Activated CD4-positive, alpha-beta memory T cell treated with anti-CD3 and anti-CD28 coated beads for 36 hours (primary cell): ENCODE measurements at places on chromosomes 5 and 9. TPM values are rescaled to one million over a fixed set of nuclear protein-coding genes. Genes with fewer than 3 reads are reported as not detected.
A peak's percentile ranks its signal among the peaks of the same experiment; 100 is the strongest.

- no peaks in the 10 kb centered on the region for H3K4me1 ChIP-seq
- H3K4me3 ChIP-seq: no peak overlapping the region
- DNase-seq: no peak
- H3K27me3 ChIP-seq: no peaks in the 10 kb centered on the region
These were observed 1249.0 kb upstream of the CDH18 start for GRCh38 chr5:21236971-21237427.

The NFIB gene
- total RNA-seq: not detected

- DNase-seq: no peak
- H3K4me1 ChIP-seq: peaks cover 6% of the 10 kb centered on the region
- no peak overlapping the region for H3K4me3 ChIP-seq
- H3K27me3 ChIP-seq: no peaks in the 10 kb centered on the region
- H3K36me3 ChIP-seq: peaks cover 6% of the 10 kb centered on the region
These were observed 58.3 kb upstream of the TGFBR1 start for GRCh38 chr9:99046542-99047071.

The MUSK gene
- total RNA-seq: not detected

The TXN gene
- 573 TPM for total RNA-seq

DNA sequence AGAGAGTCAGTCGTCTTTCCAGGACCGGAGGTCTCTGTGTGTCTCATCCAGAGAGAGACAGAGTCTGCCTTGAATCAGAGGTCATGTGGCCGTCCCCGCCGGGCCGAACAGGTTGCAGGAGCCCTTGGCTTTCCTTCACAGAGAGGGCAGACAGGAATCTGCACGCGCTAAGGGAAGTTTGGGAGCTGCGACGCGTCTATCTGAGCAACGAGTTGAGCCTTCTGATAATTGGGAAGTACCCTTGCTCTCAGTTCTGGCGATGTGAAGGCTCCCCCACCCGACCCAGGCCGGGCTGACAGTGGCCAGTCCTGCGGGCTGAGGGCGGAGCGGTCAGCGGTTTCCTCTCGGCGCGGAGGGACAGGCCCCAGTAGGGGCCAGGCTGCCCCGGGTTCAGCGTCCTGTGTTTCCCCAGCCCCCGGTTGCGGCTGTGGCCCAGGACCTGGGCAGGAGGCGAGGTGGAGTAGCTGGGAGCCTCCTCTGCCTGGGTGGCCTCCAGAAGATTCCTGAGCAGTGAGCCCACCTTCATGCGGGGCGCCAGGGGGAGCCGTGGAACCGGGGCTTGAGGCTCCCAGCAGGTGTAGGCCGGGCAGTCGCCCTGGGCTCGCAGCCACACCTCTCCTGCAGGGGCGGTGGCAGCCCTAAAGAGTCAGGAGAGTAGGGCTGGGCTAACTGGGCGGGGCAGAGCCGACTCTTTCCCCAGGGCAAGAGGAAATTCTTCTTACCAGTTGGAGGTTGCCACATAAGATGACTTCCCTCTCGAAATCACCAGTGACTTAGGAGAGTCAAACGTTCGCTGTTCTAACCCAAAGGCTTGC lies 13.9 kb downstream of the NR2F1 start:
- H3K27ac ChIP-seq: no peak overlapping the region
- no peak overlapping the region for H3K4me3 ChIP-seq
- peaks cover 11% of the 10 kb centered on the region for H3K4me1 ChIP-seq
- peaks cover 3% of the 10 kb centered on the region for H3K36me3 ChIP-seq

DNA sequence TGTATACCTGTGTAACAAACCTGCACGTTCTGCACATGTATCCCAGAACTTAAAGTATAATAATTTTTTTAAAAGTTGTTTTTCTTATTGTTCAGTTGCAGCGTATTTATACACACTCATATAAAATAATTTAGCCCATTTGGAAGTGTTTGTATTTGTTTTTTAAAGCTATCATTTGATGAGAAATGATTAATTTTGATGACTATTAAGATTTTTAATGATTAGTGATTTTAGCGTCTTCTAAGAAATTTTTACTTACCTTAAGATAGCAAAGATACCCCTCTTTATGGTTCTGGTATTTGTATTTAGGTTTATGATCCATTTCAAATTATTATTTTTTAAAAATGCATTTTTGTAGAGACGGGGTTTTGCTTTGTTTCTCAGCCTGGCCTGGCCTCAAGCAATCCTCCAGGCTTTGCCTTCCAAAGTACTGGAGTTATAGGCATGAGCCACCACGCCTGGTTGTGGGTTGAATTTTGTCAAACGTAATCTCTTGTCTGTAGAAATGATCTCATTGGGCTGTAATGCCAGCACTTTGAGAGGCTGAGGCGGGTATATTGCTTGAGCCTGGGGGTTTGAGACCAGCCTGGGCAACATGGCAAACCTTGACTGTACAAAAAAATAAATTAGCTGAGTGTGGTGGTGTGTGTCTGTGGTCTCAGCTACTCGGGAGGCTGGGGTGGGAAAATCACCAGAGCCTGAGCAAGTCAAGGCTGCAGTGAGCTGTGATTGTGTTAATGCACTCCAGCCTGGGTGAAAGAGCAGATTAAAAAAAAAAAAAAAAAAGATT lies 26.9 kb downstream of the CSNK1G3 start:
- peaks cover 43% of the 10 kb centered on the region for H3K4me1 ChIP-seq
- H3K4me3 ChIP-seq: no peak overlapping the region
- DNase-seq: no peak
- no peak overlapping the region for H3K27ac ChIP-seq
- H3K27me3 ChIP-seq: no peaks in the 10 kb centered on the region

DNA sequence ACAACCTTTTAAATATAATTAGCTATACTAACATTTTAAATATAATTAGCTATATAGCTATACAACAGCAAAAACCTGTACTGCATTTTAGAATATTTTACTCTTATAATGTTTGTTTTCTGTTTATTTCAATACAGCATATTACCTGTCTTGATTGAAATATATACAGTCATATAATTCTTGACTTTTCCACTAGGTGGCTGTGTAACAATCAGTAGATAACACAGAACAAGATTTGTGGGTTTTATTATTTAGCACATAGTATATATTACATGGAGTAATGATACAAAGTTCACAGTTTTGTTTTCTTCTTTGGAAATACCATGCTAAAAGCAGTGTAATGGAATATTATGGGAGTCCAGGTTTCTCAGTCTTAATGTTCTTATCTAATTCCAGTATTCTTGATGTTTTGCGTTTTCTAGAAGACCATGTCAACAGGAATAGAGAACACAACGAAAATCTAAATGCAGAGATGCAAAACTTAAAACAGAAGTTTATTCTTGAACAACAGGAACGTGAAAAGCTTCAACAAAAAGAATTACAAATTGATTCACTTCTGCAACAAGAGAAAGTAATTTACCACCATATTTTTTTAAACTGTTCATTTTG lies 13.3 kb downstream of the HMMR start:
- H3K36me3 ChIP-seq: peaks cover 58% of the 10 kb centered on the region
- DNase-seq: no peak
- H3K27ac ChIP-seq: no peak overlapping the region
- no peaks in the 10 kb centered on the region for H3K27me3 ChIP-seq

DNA sequence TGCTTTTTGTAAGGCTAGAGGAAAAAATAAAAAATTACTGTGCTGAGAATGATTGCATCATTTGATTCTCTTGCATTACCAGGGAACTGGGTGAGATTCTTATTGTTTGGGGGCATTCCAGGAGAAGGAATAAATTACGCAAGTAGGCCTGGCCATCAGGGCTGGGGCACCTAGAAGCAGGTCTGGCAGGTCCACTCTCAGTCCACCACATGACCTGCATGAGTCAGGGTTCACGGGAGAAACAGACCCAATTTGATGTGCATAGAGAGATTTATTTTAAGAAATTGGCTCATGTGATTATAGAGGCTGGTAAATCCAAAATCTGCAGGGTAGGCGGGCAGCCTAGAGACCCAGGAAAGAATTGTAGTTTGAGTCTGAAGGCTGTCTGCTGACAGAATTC lies 59.6 kb downstream of the ZNF622 start:
- no peaks in the 10 kb centered on the region for H3K4me1 ChIP-seq
- no peak overlapping the region for H3K4me3 ChIP-seq
- no peak for DNase-seq
- no peak overlapping the region for H3K27ac ChIP-seq

- no peak overlapping the region for H3K4me3 ChIP-seq
- no peak overlapping the region for H3K27ac ChIP-seq
- H3K4me1 ChIP-seq: peaks cover under 1% of the 10 kb centered on the region
- H3K36me3 ChIP-seq: no peaks in the 10 kb centered on the region
- no peak for DNase-seq
- H3K27me3 ChIP-seq: no peaks in the 10 kb centered on the region
These were observed 345.9 kb upstream of the CD180 start for GRCh38 chr5:67542479-67542878.

The SLC9A3 gene
- 1.8 TPM for total RNA-seq

The EQTN gene
- not detected for total RNA-seq

The PCDHGB3 gene
- not detected for total RNA-seq

The OBP2B gene
- total RNA-seq: not detected

The PAX5 gene
- total RNA-seq: 0.12 TPM

The ADAM19 gene
- 111 TPM for total RNA-seq

GRCh38 chr5:135883441-135883840 lies 12.2 kb downstream of the IL9 start:
- peaks cover 30% of the 10 kb centered on the region for H3K27me3 ChIP-seq
- no peaks in the 10 kb centered on the region for H3K36me3 ChIP-seq
- no peak overlapping the region for H3K4me3 ChIP-seq
- peak; percentile 27 for DNase-seq
- H3K4me1 ChIP-seq: peaks cover 7% of the 10 kb centered on the region

GRCh38 chr5:143078313-143078712 lies 308.1 kb downstream of the ARHGAP26 start:
- no peak overlapping the region for H3K4me3 ChIP-seq
- H3K36me3 ChIP-seq: peaks cover 2% of the 10 kb centered on the region
- DNase-seq: no peak
- no peaks in the 10 kb centered on the region for H3K4me1 ChIP-seq
- no peak overlapping the region for H3K27ac ChIP-seq
- no peaks in the 10 kb centered on the region for H3K27me3 ChIP-seq

The C5orf47 gene
- total RNA-seq: not detected

- no peak overlapping the region for H3K27ac ChIP-seq
- H3K36me3 ChIP-seq: peaks cover 15% of the 10 kb centered on the region
- H3K27me3 ChIP-seq: no peaks in the 10 kb centered on the region
- H3K4me3 ChIP-seq: no peak overlapping the region
These were observed 7.0 kb downstream of the C9orf85 start for GRCh38 chr9:71918419-71918818.

DNA sequence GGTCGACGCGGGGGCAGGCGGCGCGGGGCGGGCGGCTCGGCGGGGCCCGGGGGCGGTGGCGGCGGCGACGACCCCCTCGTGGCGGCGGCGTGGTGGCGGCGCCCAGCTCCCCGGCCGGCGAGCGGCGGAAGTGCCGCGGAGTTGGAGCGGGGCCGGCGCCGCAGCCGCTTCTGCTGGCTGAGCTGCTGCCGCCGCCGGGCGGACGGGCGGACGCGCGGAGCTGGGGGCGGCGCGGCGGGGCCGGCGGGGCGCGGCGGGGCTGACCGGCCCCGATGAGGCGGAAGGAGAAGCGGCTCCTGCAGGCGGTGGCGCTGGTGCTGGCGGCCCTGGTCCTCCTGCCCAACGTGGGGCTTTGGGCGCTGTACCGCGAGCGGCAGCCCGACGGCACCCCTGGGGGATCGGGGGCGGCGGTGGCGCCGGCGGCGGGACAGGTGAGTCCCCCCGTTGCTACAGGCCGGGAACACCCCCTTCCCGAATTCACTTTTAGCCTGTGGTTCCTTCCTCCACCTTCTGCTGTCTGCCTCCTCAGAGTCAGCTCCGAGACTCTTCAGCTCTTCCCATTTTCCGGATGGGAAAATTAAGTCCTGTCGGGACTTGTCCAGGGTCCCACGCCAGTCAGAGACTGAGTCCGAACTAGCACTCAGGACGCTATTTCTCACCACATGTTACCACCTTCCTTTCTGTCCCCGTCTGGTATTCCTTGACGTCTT lies at the start of gene GALNT10:
TSS of gene GALNT10 (plus strand) at position 139 of the 710 bp plus-strand sequence. CDS start at position 273, 134 bp downstream.
- H3K27me3 ChIP-seq: peaks cover 5% of the 10 kb centered on the region
- DNase-seq: peak; percentile 67
- peaks cover 7% of the 10 kb centered on the region for H3K36me3 ChIP-seq

- no peaks in the 10 kb centered on the region for H3K36me3 ChIP-seq
- no peak for DNase-seq
- H3K27ac ChIP-seq: no peak overlapping the region
- no peak overlapping the region for H3K4me3 ChIP-seq
- no peaks in the 10 kb centered on the region for H3K4me1 ChIP-seq
- peaks cover 1% of the 10 kb centered on the region for H3K27me3 ChIP-seq
These were observed 8.3 kb downstream of the OR13C8 start for GRCh38 chr9:104577263-104577662.

The CCDC180 gene
- total RNA-seq: 1.1 TPM

- H3K36me3 ChIP-seq: peaks cover 2% of the 10 kb centered on the region
- H3K27me3 ChIP-seq: no peaks in the 10 kb centered on the region
- no peak overlapping the region for H3K4me3 ChIP-seq
- no peak for DNase-seq
- no peak overlapping the region for H3K27ac ChIP-seq
- H3K4me1 ChIP-seq: no peaks in the 10 kb centered on the region
These were observed 453.7 kb downstream of the LRRC70 start for GRCh38 chr5:63032343-63032742.

DNA sequence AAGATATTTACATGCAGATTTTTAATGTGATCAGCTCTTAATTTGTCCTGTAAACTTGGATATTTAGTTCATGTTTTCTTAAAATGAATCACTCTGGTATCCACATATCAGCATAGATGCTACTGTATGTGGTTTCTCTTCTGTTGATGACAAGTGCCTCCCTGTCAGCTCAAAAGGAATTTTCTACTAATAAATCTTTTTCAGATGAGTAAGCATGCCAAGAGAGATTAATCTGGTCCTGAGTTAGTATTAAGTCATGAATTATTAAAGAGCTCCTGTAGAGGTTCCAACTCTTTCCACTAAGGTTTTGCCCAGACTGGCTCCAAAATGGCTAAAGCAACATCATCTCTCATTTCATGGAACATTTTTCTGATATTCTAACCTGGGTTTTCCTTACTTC lies 129.2 kb downstream of the GOLPH3 start:
- no peaks in the 10 kb centered on the region for H3K36me3 ChIP-seq
- H3K27ac ChIP-seq: no peak overlapping the region
- H3K27me3 ChIP-seq: no peaks in the 10 kb centered on the region

The WNK2 gene
- total RNA-seq: 1.2 TPM

- H3K36me3 ChIP-seq: no peaks in the 10 kb centered on the region
- H3K27ac ChIP-seq: peak overlapping the region; percentile 35
- no peak overlapping the region for H3K4me3 ChIP-seq
- H3K4me1 ChIP-seq: peaks cover 36% of the 10 kb centered on the region
- H3K27me3 ChIP-seq: no peaks in the 10 kb centered on the region
- DNase-seq: peak; percentile 31
These were observed 78.4 kb upstream of the ITGA1 start for GRCh38 chr5:52709167-52709925.

DNA sequence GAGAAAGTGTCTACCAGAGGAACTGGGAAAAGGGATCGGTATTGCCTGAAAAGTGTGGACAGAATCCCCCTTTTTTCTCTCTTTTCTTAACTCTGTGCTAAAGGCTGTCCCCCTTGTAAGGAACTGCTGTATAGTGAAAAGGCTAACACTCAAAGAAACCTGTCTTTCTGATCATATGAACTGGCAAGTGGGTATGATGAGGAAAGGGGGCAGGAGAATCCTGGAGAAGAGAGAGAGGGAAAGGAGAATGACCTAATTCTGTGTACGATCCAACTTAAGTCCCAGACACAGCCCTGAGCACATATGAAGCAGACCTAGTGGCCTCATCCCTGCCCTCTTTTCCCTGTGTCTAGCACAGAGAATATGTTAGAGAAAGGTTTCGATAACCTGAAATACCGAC lies 967 bp downstream of the ANKRD31 start:
- H3K27ac ChIP-seq: no peak overlapping the region
- H3K4me1 ChIP-seq: peaks cover 15% of the 10 kb centered on the region
- no peaks in the 10 kb centered on the region for H3K36me3 ChIP-seq
- DNase-seq: no peak
- no peaks in the 10 kb centered on the region for H3K27me3 ChIP-seq
- H3K4me3 ChIP-seq: peak overlapping the region; percentile 96

- no peak for DNase-seq
- H3K27ac ChIP-seq: no peak overlapping the region
- no peaks in the 10 kb centered on the region for H3K4me1 ChIP-seq
These were observed 55.2 kb downstream of the SLC1A3 start for GRCh38 chr5:36661456-36662220.
